ENCODE measurements at places on chromosomes 12 and 14. TPM values are rescaled to one million over a fixed set of nuclear protein-coding genes. Genes with fewer than 3 reads are reported as not detected.

GRCh38 chr14:92513966-92514843, 624 bp downstream of the RIN3 start:
- DNase-seq: no peak

DNA sequence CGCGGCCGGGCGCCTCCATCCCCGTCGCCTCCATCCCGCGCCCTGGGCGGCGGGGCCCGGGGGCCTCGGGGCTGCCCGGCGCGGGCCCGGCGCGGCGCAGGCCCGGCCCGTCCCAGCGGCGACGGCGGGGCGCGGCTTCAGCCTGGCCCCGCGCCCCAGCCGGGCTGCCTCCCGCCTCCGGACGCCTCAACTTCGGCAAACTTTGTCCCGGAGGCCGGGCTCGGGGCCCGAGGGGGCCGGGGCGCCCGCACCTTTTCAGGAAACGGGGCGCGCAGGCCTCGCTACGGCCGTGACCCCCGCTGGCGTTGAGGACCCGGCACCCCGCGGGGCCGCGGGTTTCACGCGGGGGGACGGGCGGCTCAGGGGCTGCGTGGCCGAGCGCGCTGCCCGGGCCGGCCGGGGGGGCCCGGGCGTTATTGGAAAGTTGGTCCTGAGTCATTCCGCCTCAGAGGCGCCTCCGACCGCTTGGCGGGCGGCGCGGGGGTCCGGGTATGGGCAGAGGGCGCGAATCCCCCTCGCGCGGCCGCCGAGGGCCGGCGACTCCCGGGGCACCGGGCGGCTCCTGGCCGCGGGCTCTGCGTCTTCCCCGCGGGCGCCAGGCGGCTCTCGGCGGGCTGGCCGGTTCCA, 575 bp downstream of the TRAF3 start:
- DNase-seq: no peak

- DNase-seq: no peak
Observed at GRCh38 chr14:102496331-102496691, 13.3 kb downstream of the ANKRD9 start.

DNA sequence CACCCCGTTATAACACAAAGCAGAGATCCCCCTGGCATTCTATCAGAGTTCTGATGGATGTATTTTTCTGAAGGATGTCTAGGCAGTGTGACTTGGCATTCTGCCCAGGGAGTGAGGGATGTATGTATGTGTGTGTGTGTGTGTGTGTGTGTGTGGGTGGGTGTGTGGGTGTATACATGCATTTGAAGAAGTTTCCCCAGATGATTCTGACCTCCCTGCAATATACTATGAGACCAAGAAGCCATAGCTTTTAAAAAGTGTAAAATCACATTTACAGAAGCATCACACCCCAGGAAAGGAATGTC, 59.7 kb upstream of the NAP1L1 start:
- DNase-seq: no peak

DNA sequence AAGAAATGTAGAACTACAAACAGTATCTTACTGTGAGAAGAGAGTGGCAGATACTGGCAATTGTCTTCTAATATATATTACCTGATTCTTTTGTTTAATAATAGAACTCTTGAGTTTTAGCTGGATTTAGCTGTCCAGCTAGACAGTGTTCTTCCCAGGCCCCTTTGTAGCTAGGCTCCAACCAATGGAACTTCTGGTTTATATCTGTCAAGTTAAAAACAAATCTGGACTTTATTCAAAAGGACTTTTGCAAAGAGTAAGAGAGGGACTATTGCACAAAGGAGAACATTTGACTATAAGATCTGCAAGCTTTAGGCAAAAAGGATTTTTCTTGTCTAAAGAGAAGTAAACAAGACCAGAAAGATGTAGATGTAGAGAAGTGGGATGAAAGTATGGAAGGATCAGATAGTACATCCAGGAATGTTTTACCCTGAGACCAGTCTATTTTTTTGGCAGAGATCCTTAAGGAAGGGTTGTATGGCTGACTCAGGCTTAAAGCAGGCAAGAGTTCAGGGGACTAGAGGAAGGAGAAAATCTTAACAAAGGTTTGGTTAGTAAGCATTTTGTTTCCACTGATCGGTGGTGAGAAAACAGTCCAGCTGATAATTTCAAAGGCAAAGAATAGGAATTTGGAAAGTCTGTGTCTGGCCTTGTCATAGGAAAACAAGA, 111.1 kb upstream of the PLEKHA5 start:
- DNase-seq: no peak

- DNase-seq: peak; percentile 8
Observed at GRCh38 chr14:71319666-71320065, 412.4 kb downstream of the PCNX1 start.

- DNase-seq: no peak
Observed at GRCh38 chr14:58978343-58978742, 210.1 kb upstream of the DAAM1 start.

DNA sequence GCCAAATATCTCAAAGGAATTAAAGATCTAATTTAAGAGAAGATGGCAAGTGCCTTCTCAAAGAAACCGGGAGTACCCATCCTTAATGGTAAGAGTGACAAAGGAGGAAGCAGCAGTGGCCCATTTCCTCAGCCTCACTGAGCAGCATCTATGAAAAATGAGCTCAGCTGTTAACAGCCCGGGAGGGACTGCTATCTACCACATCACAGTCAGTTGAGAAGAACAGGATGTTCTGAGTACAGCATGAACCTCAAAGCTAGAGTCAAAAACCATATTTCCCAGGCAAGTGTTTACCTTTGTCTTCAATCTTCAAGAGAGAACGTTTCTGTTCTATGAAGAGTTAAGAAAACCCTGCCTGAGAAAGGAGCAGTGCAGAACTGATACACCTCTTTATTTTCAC, 115.0 kb downstream of the BTG1 start:
- no peak for DNase-seq

- no peak for DNase-seq
Observed at GRCh38 chr12:95942101-95942523, 302 bp downstream of the CCDC38 start.

GRCh38 chr14:84927096-84927827, 602.7 kb upstream of the FLRT2 start:
- no peak for DNase-seq

- DNase-seq: no peak
Observed at GRCh38 chr12:77947746-77948145, 117.1 kb downstream of the NAV3 start.

GRCh38 chr14:102933618-102934231, 11.3 kb downstream of the AMN start:
- no peak for DNase-seq

GRCh38 chr12:6336079-6336888, 5.6 kb downstream of the TNFRSF1A start:
- peak; percentile 74 for DNase-seq

DNA sequence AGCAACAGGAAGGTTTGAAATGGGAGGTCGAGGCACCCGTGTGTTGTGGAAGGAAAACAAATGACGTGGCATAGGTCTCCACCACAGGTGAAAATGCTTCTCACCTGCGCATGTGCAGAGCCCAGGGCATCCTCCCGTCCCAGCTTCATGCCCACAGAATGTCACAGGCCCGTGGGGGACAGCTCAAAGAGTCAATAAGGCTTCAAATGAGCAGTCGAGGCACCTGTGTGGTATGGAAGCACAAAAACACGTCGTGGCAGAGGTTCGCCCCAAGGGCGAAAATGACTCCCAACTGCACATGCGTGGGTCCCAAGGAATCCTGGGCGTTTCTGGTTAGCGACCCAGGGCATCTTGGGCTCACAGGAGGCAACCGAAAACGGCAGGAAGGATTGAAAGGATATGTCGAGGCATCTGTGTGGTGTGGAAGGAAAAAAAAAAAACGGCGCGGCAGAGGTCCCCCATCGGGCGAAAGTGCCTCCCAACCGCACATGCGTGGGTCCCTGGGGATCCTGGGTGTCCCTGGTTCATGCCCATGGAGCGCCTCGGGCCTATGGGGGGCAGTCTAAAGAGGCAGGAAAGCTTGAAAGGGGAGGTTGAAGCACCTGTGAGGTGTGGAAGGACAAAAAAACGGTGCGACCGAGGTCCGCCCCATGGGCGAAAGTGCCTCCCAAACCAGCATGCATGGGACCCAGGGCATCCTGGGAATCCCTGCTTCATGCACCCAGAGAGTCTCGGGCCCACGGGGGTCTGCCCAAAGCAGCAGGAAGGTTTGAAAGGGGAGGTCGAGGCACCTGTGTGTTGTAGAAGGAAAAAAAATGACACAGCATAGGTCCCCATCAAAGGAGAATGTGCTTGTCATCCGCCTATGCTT, 578.5 kb downstream of the ALG10 start:
- no peak for DNase-seq

GRCh38 chr12:30978639-30979038, 52.1 kb downstream of the TSPAN11 start:
- no peak for DNase-seq

GRCh38 chr12:29287622-29288021, 93.3 kb downstream of the ERGIC2 start:
- DNase-seq: no peak

GRCh38 chr14:100201701-100202100, 37.2 kb upstream of the YY1 start:
- no peak for DNase-seq

- no peak for DNase-seq
Observed at GRCh38 chr14:80977221-80977620, 21.8 kb downstream of the TSHR start.

DNA sequence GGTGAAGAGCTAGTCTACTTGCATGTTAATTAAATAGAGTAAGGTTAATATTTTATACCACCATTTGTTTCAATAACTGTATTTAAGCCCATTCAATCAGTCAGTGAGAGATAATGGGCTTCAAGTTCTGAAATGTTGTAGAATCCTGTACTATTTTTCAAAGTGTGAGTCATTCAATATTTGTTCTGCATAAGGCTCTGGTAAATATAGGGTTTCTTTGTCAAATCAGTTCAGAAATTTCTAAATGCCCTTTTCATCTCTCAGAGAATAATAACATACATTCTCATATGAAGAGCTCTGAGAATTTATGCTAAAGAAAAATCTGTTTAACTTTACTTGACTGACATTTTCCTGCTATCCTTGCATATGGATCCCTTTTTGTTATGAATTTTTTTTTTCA, 493.3 kb downstream of the TMTC2 start:
- no peak for DNase-seq

DNA sequence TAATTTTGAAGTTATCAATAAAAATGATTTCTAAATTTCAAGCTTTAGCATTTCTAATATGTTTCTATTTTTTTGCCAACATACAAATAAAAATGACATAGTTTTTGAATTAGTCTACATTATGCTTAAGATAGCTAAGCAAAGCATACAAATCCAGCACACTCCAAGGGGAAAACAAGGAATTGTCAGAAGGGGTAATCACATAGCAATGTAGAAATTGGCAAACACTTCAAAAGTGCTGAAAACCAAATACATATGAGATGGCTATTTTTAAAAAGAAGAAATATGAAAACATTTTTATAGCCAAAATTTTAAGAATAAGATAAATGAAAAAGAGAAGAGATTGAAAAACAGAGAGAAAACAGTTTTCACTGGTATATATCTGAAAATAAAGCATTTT, 308.0 kb downstream of the SLC6A15 start:
- DNase-seq: no peak

- no peak for DNase-seq
Observed at GRCh38 chr14:72699852-72700257, 194.0 kb downstream of the DPF3 start.

DNA sequence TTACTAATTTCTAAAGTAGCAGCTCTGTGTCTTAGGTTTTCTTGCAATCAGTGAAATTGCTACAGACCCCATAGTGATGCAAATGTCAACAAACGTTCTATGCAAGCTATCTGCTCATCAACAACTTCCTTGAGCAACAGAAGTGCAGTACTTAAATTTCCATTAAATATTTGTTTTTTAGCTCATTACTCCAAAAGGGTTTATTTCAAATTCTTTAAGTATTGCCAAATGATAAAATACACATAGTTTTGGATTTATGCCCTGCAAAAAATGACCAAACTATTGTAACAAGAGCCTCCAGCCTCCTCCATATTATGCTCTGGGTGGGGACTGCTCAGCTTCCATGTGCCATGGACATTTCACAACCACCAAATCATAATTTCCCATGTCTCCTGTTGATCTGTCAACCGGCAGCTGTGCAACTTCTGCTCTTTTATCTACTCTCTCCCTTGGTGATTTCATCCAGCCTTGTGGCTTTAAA, 4.4 kb downstream of the BDKRB1 start:
- DNase-seq: no peak

The BBOF1 gene
- 2.7 TPM for total RNA-seq

The SLC25A47 gene
- total RNA-seq: not detected

The SMIM41 gene
- not detected for total RNA-seq

The RHOJ gene
- total RNA-seq: 34.6 TPM

The SERPINA12 gene
- not detected for total RNA-seq

The MAP1LC3B2 gene
- total RNA-seq: 0.82 TPM

The TEX52 gene
- total RNA-seq: not detected

The NCAPD2 gene
- total RNA-seq: 133 TPM

The TDRD9 gene
- not detected for total RNA-seq

The CLECL1 gene
- not detected for total RNA-seq

The COX8C gene
- not detected for total RNA-seq
